ENCODE measurements at places on chromosomes 13 and 19.

- DNase-seq: no peak
Observed at GRCh38 chr19:3024509-3024869, 4.6 kb downstream of the TLE2 start.

GRCh38 chr19:33705090-33705847 lies 83.5 kb downstream of the CHST8 start:
- DNase-seq: no peak

DNA sequence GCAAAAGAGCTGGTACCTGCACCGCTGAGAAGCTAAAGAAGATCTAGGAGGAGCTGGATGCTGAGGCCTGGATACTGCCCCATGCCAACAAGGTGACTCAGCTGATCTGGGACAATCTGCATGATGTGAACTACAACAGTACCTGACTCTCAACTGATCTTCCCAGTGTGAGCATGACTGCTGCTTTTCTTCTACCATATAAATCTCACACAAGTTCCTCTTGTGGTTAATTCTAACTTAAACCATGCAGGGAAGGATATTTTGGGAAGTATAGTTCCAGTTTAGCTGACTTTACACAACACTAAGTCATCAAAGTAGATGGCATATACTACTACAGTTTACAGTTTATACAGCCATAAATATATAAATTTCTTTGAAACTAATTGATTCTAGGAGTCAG lies 91.9 kb downstream of the SLAIN1 start:
- DNase-seq: peak; percentile 61

DNA sequence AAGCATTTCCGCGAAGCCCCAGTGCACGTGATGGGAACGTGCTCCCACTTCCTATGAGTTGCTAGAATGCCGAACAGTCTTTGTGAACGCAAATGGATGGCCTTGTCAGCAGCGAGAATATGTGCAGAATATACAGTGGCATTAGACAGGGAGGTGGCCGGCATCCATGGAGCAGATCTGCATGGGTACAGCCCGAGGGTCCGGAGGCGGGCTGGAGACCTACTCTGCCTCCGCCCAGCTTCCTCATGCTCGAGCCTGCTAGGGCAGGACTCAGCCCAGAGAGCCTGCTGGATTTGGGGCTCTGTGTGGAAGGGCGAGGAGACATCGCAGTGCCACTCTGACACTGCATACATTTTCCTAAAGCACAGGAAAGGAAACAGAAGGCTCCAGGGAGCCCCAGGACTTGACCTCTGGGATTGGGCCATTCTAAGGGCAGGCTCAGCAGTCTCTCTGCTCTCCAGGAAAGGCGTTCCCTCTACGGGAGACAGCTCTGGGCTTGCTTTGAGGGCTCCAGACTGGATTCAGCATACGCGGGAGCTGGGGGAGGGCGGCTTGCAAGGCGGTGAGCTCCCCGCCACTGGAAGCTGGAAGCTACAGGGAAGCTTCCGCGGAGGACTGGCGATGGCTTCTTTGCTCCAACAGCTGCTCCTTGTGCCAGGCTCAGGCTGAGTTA lies 55.9 kb upstream of the UQCRFS1 start:
- DNase-seq: no peak

DNA sequence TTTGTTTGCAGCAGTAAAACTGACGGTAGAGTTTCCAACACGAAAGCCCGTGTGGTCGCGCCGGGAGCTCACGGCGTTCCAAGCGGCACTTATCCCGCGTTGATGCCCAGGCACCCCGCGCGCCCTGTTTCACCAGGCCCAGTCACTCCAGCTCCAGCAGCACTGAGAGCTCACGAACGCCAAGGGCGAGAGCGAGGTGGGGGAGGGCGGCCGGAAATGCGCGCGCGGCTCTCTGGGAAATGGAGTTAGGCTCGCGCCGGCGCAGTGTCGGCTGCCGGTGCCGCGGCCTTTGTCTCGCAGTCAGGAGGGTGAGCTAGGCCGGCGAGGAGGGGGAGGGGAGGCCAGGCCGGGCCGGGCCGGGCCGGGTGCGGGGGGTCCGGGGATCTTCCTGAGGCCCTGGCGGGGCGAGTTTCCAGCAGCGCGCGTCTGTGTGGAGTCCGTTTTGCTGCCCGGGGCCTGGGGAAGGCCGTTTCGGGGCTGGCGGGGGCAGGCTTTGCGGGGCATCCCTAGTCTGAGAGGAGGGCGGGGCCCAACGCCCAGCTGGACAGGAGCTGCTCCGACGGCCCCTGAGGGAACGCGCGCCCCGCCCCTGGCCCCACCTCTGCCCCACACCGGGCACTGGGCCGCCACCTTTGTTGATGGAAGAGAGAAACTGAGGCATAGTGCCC lies at the start of gene ZNF135:
Gene ZNF135, plus strand, starts transcription at position 280 of the 668 bp plus-strand sequence. CDS start 721 bp downstream, outside the sequence.
- DNase-seq: peak; percentile 97

- DNase-seq: no peak
Observed at GRCh38 chr19:29003641-29004409, 209.1 kb downstream of the UQCRFS1 start.

DNA sequence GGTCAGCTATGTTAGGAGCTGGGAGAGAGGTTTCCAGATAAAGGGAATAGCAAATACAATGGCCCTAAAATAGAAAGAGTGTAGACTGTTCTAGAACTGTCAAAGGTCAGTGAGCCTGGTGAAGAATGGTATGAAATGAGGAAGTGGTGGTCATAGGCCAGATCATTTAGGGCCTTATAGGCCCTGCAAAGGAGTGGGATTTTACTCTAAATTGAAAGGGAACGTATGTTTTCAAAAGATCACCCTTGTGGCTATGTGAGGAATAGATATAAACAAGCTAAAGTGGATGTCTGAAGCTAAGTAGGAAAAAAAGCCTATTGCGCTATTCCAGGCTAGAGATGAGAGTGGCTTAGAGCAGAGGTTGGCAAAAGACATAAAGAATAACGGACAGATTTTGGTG lies 70.7 kb upstream of the TDRD3 start:
- peak; percentile 59 for DNase-seq

- DNase-seq: no peak
Observed at GRCh38 chr19:4543842-4544647, 4.2 kb upstream of the LRG1 start.

DNA sequence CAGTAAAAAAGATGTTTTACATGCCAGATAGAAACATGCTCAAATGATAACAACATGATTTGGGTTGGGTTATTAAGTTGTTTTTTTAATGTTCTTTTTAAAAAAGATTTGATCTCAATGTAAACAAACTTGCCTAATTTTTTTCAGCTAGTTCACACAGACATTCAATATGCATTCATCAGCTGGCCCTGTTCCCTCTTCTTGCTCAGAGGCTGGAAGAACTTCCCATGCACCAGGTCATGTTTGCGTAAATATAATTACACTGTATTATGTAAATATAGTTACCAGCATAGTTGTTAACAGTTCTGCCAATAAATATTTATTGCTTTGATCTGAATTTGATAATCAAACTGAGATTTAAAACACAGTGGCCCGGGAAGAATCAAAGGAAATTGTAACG lies 70.6 kb downstream of the ATP11A start:
- DNase-seq: no peak

DNA sequence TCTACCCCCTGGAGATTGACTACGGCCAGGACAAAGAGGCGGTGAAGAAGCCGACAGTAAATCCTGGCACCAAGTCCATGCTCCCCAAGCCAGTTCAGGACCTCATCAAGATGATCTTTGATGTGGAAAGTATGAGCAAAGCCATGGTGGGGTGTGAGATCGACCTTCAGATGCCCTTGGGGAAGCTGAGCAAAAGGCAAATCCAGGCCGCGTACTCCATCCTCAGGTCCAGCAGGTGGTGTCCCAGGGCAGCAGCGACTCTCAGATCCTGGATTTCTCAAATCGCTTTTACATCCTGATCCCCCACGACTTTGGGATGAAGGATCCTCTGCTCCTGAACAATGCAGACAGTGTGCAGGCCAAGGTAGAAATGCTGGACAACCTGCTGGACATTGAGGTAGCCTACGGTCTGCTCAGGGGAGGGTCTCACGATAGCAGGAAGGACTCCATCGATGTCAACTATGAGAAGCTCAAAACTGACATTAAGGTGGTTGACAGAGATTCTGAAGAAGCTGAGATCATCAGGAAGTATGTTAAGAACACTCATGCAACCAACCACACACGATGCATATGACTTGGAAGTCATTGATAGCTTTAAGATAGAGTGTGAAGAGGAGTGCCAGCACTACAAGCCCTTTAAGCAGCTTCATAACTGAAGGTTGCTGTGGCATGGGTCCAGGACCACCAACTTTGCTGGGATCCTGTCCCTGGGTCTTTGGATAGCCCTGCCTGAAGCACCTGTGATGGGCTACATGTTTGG lies 24.0 kb upstream of the ANKRD10 start:
- no peak for DNase-seq

DNA sequence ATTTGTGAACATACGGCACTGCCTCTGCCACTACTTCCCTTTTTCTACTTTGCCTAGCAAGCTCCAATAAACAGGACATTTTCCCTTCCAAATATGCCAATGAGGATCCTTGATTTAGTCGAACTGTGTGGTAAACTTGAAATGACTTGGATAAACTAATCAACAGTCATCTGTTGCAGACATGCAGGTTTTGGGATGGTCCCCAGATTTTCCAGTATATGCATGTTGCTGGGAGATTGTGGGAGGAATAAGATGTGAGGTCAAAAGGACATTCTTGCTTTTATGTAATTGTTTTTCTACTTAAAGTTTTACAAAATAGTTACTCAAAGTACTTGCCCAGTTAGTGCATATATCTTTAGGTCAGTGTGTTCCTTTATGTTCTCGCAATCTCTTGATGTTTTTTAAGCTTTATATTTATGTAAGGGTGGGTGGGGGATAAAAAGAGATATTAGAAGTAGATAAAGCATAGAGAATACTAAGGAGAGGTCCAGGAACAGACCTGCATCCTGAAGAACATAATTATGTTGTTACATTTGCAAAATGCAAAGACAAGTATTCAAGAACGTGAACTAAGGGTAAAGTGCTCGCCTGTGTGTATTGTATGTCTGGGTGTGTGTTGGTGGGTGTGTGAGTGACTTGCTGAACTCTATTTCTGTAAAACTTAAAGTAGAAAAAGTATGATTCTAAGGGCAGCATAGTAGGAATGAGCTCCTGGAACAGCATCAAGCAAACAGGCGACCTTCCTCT lies 88.4 kb upstream of the OXGR1 start:
- DNase-seq: no peak

DNA sequence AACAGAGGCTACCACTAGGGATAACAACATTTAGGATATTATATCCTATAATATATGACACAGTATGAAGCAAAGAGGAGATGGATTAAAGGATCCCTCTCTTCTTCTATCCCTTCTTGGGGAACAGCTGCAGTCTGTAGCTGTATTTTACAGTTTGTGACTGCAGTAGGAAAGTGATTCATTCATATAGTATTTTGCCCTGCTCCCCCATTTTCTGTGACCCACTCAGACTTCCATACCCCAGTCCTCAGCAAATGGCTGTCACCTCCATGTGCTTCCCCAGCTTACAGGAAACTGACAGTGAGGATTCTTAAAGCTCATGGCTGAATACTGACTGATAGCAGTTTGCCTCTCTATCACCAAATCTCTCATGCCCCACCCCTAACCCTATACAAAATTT lies 27.5 kb downstream of the MICU2 start:
- DNase-seq: peak; percentile 22

DNA sequence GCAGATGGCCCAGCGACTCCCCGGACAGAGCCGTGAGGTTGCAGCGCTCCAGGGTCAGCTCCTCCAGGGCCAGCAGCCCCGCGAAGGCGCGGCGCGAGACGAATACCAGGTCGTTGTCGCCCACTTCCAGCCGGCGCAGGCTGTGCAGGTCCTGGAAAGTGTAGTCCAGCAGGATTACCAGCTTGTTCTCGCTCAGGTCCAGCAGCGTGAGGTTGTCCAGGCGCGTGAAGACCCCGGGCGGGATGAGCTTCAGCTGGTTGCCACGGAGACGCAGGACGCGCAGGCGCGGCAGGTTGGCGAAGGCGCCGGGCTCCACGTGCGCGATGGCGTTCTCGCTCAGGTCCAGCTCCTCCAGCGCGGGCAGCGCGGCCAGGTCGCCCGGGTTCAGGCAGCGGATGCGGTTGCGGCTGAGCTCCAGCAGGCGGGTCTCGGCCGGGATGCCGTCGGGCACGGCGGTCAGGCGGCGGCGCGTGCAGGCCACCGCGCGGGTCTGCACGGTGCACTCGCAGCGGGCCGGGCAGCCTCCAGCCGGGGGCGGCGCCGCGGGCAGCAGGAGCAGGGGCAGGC lies 9.3 kb upstream of the PEAK3 start:
- no peak for DNase-seq

DNA sequence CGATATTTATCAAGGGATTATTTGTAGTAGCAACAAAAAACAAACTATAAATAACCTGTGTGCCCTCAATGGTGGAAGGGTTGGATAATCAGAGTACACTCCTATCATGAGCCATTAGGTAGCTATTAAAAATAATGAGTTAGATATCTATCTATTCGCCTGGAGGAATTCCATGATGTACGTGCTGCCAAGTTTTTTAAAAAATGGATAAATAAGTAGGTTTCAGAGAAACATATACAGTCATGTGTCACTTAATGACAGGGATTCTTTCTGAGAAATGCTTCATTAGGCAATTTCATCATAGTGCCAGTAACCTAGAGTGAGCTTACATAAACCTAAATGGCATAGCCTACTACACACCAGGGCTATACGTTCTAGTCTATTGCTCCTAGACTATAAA lies 6.2 kb upstream of the OR1I1 start:
- no peak for DNase-seq

GRCh38 chr19:34484328-34484727 lies 2.8 kb downstream of the WTIP start:
- no peak for DNase-seq

- DNase-seq: peak; percentile 97
Observed at GRCh38 chr13:51590971-51591627, 6.8 kb downstream of the WDFY2 start.

GRCh38 chr19:7456964-7457541 lies 31.8 kb downstream of the PEX11G start:
- DNase-seq: no peak

DNA sequence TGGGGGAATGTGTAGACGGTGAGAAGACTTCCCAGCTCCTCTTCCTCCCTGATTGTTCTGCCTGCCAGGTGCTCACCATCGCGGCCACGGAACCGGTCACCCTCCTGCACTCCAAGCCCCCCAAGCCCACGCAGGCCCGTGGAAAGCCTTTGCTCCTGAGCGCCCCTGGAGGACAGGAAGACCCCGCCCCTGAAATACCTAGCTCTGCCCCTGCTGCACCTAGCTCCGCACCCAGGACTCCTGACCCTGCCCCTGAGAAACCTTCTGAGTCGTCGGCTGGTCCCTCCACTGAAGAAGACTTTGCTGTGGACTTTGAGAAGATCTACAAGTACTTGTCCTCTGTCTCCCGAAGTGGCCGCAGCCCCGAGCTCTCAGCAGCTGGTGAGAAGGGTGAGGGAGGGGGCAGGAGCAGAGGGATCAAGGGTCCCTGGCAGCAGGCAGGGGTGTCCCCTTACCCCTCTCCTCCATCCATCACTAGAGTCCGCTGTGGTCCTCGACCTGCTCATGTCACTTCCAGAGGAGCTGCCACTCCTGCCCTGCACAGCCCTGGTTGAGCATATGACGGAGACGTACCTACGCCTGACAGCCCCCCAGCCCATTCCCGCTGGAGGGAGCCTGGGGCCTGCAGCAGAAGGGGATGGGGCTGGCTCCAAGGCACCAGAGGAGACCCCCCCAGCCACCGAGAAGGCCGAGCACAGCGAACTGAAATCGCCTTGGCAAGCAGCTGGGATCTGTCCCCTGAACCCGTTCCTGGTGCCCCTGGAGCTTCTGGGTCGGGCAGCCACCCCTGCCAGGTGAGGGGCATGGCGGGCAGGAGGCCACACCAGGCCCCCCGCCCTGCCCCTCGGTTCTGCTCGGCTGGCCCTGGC lies 2.1 kb downstream of the SNAPC2 start:
- DNase-seq: no peak
